ENCODE measurements at places on chromosomes 6 and 20. TPM values are rescaled to one million over a fixed set of nuclear protein-coding genes. Genes with fewer than 3 reads are reported as not detected.

WFDC10A gene
- total RNA-seq, result not detected

TSBP1 gene
- total RNA-seq, result not detected

PDE10A gene
- total RNA-seq, result 2.3 TPM

LAMA4 gene
- total RNA-seq, result 105 TPM

PTPRT gene
- under 0.01 TPM for total RNA-seq

TGM3 gene
- total RNA-seq, result not detected

DEF6 gene
- total RNA-seq, result 0.87 TPM

TMEM170B gene
- 4.4 TPM for total RNA-seq

C6orf132 gene
- 1.5 TPM for total RNA-seq

KCNK17 gene
- not detected for total RNA-seq

NT5E gene
- 527 TPM for total RNA-seq

RNF114 gene
- 105 TPM for total RNA-seq

LIME1 gene
- 7.0 TPM for total RNA-seq

RFX6 gene
- not detected for total RNA-seq

EYS gene
- not detected for total RNA-seq

FOXS1 gene
- total RNA-seq, result 0.12 TPM

MAPK13 gene
- 34.1 TPM for total RNA-seq

TRIM15 gene
- total RNA-seq, result not detected

TRIM10 gene
- total RNA-seq, result not detected

CCM2L gene
- under 0.01 TPM for total RNA-seq

ANKRD6 gene
- 2.0 TPM for total RNA-seq

HLA-DRA gene
- not detected for total RNA-seq

FAM83D gene
- total RNA-seq, result 48.3 TPM

CRNKL1 gene
- 36.0 TPM for total RNA-seq

CITED2 gene
- 99.2 TPM for total RNA-seq

MYL9 gene
- total RNA-seq, result 7.2 TPM

PHF1 gene
- total RNA-seq, result 29.7 TPM

GJA1 gene
- 355 TPM for total RNA-seq

ACSS1 gene
- total RNA-seq, result 6.6 TPM

RGS19 gene
- 8.7 TPM for total RNA-seq

GABRR1 gene
- total RNA-seq, result not detected

MYT1 gene
- total RNA-seq, result not detected

CCDC170 gene
- 1.6 TPM for total RNA-seq

PPP1R14C gene
- total RNA-seq, result 1.9 TPM

NRN1 gene
- total RNA-seq, result 0.11 TPM

KIAA1755 gene
- 0.66 TPM for total RNA-seq

LY6G6C gene
- total RNA-seq, result not detected

MAD2L1BP gene
- 21.0 TPM for total RNA-seq

POM121L2 gene
- not detected for total RNA-seq

LY6G6F gene
- not detected for total RNA-seq

DNPH1 gene
- total RNA-seq, result 63.7 TPM

PLA2G7 gene
- total RNA-seq, result not detected

PLCB4 gene
- total RNA-seq, result 2.1 TPM

DLL1 gene
- total RNA-seq, result 1.3 TPM

SYCP2L gene
- not detected for total RNA-seq

F13A1 gene
- total RNA-seq, result under 0.01 TPM

SIM1 gene
- not detected for total RNA-seq

HELZ2 gene
- total RNA-seq, result 46.2 TPM

SLC22A2 gene
- 0.12 TPM for total RNA-seq

MLN gene
- total RNA-seq, result not detected

FAM110A gene
- 4.9 TPM for total RNA-seq

C20orf202 gene
- 0.12 TPM for total RNA-seq
